ENCODE measurements at places on chromosomes 16 and 17. TPM values are rescaled to one million over a fixed set of nuclear protein-coding genes. Genes with fewer than 3 reads are reported as not detected.

MYH1 gene
- total RNA-seq, result not detected

DNA sequence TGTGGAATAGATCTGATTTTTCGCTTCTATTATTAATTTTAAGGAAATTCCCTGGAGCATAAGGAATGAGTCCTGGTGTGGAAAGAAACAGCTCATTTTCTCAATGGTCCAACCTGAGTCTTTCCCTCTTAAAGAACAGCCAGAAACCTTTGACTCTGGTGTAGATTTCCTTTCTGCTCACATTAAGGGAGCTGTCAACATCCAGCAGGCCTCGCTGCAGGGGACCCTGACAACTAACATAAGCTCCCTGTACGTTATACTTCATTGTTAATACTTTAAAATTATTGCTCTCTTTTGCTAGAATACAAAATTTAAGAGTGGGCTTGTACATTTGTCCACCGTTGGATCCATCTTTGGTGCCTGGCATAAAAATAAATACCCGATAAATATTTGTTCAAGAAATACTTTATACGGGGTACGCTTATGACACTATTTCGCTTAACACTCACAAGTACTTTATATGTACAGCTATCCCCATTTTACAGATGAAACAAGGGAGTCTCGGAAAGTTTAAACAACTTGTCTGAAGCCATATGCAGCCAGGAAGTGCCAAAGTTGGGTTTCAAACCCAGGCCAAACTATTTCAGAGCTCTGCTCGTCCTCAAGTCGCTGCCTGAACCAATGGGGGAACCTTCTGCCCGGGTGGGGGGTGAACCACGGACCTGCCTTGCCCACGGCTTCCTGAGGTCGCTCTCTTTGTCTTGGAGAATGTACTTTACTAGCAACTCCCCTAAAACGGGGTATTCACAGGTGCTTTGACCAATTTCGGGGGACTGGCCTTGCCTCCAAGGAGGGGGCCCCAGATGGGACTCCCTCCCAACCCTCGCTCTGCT lies 611 bp downstream of the SMARCE1 start:
- no peak for DNase-seq

DNA sequence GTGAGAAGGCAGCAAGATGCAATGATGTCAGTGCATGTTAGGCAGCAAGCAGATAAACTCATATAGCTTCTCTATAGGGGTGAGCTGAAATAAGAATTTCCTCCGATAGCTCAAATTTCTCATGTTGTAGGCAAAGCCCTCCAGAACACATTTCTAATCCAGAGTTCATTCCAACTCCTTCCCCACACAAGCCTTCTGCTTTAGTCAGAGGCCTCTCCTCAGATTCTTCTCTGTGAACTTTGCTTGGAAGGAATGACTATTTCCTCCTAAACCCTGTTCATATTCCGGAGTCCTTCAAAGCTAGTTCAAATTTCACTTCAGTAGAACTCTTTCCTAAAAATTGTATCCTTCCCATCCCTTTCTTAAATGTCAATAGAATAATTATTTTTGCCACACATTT lies 144.8 kb downstream of the KCNJ2 start:
- no peak for DNase-seq

DNA sequence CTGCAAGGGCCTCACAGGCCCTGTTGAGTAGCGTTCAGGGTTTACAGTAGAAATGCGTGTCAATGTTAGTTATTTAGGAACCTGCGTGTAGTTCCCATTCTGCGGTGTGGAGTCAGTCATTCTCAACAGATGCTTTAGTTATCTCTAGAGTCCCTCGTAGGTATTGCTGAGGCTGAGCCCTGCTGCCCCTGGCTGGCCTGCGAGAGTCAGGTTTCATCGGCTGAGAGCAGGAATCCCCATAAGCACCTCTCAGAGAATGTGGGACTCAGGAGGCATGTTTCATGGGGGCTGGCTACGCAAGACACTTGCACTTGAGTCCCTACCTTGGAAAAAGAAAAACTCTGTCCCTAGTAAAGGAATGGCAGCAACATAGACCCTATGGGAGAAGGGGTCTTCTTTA lies 347.5 kb upstream of the ASIC2 start:
- no peak for DNase-seq

DNA sequence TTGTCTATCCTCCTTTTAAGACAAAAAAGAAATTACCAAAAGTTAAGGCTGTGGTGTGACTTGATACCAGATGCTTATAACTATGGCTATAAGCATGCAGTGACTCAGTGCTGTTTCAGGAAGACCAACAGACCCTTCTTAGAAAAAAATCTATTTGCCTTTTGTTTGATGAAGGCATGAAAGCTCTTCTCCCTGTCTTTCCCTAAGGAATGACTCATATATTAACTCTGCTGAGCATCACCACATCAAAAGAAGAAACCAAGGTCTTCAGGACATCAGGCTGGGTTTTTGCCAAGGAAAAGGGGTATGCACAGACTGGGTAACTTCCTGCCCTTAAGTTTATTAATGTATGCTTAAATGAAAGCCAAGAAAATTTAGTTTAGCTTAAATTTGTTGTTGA lies 47.1 kb downstream of the VMP1 start:
- peak; percentile 97 for DNase-seq

GRCh38 chr16:89619840-89620239 lies 6.4 kb downstream of the DPEP1 start:
- no peak for DNase-seq

- DNase-seq, result no peak
These were observed 17.9 kb upstream of the GPT2 start for GRCh38 chr16:46866286-46866685.

CFAP97D1 gene
- 0.24 TPM for total RNA-seq

GRCh38 chr16:10016752-10017151 lies 165.5 kb downstream of the GRIN2A start:
- DNase-seq, result no peak

DNA sequence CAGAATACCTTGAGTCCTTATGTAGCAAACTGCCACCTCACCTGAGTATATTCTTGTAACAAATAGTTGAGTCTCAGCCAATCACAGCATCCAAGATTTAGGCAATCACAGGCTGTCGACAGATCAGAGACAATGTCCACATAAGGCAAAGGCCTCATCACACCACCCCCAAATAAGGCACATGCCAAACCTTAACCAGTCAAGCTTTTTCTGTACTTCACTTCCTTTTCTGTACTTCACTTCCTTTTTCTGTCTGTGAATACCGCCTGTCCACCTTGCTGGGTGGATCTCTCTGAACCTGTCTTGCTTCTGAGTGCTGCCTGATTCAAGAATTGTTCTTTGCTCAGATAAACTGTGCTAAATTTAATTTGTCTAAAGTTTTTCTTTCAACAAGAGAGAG lies 210.4 kb upstream of the N4BP1 start:
- no peak for DNase-seq

- DNase-seq, result peak; percentile 76
These were observed 209.4 kb downstream of the KATNIP start for GRCh38 chr16:27759301-27759871.

ITPRIPL2 gene
- 30.8 TPM for total RNA-seq

SDR42E2 gene
- total RNA-seq, result not detected

- DNase-seq, result no peak
These were observed 282.2 kb upstream of the CDH5 start for GRCh38 chr16:66084306-66084705.

DNA sequence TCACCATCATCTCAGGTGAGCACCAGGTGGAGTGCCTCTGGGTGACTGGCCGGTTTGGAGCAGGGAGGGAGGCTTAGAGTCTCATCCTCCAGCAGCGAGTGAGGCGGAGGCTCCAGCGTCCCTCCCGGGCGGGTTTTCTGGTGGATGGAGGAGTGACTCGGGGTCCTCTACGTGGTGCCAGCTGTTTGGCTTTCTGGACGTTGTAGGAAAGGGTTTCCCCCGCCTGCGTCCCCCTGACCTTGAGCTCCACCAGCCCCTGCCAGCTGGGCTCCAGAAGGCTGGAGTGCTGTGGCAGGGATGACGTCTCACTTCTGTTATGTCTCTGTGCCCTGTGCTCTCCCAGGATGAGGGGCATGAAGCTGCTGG lies 522 bp downstream of the DNASE1 start:
- no peak for DNase-seq

DNA sequence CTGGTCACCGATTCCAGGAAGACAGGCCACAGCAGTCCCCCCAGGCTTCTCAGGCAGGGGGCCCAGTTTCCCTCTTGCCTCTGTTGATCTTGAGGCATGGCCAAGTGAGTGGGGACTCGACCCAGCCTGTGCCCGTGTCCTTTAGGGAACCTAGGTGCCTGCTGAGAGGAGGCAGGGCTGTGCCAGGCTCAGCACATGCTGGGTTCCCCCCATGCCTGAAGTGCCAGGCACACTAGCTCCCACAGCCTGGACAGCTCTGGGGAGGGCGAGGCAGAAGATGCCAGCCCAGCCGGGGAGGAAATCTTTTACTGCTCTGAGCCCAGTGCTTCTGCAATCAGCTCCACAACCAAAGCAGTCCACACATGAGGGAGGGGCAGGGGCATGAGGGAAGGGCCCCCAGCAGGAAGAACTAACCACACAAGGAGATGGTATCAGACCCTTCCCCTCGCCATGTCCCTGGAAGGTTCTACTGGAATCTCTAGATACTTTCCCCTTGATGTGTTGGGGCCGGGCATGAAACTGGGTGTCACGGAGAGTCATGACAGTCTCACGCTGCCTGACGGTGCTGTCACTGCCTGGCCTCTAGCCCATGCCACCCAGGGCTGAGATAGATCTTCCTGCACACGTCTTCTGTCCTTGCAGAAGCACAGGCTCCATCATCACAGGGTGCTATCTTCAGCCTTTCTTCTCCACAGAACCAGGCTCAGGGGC lies 25.5 kb downstream of the MYO18A start:
- no peak for DNase-seq

GRCh38 chr17:68542698-68543463 lies 30.7 kb downstream of the PRKAR1A start:
- no peak for DNase-seq

DNA sequence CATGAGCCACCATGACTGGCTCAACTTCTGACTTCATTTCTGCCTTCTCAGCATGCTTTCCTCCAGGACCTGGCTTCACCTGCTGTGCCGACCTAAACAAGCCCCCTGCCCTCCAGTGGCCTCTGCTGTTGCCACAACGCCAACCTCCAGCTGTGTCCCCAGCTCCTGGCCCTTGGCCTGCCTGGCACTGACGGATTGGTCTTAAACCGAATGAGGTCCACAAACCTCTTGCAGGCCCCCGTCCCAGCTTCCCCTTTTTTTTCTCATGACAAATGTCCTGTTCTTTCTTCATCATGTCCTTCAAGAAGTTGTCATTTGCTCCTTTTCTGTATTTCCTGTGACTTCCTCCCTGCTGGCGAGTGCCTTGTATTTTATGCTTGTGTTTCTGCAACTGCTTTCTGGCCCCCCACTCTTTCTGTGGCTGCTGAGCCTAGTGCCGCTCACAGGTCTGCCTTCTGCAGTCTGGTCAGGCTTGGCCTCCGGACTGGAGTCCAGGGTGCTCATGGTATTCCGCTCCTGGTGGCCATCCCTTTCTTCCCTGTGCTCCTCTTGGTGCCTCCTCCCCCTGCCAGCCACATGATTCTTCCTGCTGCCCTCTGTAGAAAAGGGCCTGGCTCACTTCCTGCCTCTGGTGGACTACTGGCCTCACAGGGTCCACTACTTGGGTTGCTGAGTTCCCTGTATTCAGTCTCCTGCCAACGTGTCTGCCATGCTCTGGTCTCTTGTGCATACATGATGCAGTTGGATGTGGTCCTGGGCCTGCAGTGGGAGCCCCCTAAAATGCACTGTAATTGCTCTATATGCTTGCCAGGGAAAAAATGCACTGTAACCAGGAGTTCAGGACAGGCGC lies 2.9 kb downstream of the ATP6V0C start:
- DNase-seq, result no peak

- DNase-seq, result no peak
These were observed 420.1 kb downstream of the CDH8 start for GRCh38 chr16:61616088-61616487.

AGRP gene
- not detected for total RNA-seq

GRCh38 chr16:4410335-4411075 lies 5.9 kb downstream of the CORO7 start:
- DNase-seq, result peak; percentile 91

GRCh38 chr16:85479972-85480726 lies 133.0 kb upstream of the GSE1 start:
- DNase-seq, result no peak

- DNase-seq, result no peak
These were observed 51.3 kb downstream of the TNFRSF13B start for GRCh38 chr17:16920628-16921020.

- no peak for DNase-seq
These were observed 14.9 kb downstream of the IRF8 start for GRCh38 chr16:85913688-85914422.

DNA sequence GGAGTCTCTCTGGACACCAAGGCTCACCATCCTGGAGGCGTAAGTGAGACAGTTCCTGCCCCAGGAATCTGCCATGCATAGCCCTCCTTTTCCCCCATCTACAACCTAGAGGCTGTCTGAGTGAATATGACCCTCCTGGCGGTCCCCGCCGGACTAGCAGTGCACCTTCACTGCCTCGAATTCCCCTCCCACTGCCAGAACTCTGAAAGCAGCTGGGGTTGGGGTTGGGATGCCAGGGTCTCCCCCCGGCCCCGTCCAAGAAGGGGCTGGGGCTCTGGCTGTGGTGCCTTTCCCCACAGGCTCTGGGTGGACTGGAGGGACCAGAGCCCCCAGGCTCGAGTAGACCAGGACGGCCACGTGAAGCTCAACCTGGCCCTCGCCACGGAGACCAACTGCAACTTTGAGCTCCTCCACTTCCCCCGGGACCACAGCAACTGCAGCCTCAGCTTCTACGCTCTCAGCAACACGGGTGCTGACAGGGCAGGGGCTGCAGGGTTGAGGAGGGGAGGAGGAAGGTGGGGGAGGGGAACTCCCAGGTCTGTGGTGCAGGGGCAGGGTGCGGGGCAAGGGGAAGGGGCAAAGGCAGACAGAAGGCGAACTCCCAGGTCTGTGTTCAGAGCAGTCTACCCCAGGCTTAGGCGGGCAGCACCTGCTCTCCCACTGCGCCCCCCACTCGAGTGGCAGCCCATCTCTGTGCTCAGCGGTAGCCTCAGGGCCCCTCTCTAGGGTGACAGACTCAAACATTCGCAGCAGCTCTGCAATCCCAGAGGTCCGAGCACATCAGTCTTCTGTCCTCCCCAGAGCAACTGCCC lies 1.2 kb downstream of the ZACN start:
- DNase-seq, result no peak

DNA sequence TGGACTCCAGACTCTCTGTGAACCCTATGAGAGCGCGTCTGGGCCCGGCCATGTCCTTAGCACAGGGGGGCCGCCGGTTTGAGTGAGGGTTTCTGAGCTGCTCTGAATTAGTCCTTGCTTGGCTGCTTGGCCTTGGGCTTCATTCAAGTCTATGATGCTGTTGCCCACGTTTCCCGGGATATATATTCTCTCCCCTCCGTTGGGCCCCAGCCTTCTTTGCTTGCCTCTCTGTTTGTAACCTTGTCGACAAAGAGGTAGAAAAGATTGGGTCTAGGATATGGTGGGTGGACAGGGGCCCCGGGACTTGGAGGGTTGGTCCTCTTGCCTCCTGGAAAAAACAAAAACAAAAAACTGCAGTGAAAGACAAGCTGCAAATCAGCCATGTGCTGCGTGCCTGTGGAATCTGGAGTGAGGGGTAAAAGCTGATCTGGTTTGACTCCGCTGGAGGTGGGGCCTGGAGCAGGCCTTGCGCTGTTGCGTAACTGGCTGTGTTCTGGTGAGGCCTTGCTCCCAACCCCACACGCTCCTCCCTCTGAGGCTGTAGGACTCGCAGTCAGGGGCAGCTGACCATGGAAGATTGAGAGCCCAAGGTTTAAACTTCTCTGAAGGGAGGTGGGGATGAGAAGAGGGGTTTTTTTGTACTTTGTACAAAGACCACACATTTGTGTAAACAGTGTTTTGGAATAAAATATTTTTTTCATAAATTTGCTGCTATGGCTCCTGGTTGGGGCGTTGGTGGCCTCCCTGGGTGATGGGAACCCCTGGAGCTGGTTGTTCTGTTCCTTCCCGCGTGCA lies 23.1 kb downstream of the STAT5A start:
- no peak for DNase-seq

HASPIN gene
- total RNA-seq, result 22.6 TPM
